ENCODE measurements at places on chromosomes 4 and X. TPM values are rescaled to one million over a fixed set of nuclear protein-coding genes. Genes with fewer than 3 reads are reported as not detected.

The TCP11X2 gene
- total RNA-seq, result 3.7 TPM

DNA sequence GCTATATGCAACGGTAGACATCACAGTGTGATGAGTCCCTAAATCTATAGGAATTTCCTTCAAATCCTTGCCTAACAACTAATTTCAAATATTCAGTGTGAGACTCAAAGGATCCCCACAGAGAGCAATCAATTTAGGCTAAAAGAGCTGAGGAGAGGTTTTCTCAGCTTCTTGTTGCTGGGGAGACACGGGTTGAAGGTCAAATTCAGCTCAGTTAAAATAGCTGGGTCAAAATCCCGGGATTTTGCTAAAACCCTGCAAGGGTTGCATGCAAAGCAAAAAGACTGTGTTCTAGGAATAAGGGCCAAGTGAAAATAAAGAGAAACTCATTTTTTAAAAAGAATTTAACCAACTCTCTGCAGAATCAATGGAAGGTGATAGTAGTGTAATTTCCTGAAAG is 1073.4 kb downstream of the NLGN4X start:
- no peaks in the 10 kb centered on the region for H3K4me1 ChIP-seq
- H3K4me3 ChIP-seq, result no peak overlapping the region
- H3K27me3 ChIP-seq, result no peaks in the 10 kb centered on the region
- DNase-seq, result no peak
- no peak overlapping the region for H3K27ac ChIP-seq

The FHIP1A gene
- total RNA-seq, result 2.4 TPM

GRCh38 chr4:143626134-143626911 is 74.2 kb downstream of the FREM3 start:
- H3K36me3 ChIP-seq, result no peaks in the 10 kb centered on the region
- peaks cover 2% of the 10 kb centered on the region for H3K27me3 ChIP-seq
- H3K27ac ChIP-seq, result no peak overlapping the region
- no peak for DNase-seq
- H3K4me1 ChIP-seq, result no peaks in the 10 kb centered on the region

GRCh38 chr4:86278126-86278525 is 81.7 kb downstream of the MAPK10 start:
- H3K4me3 ChIP-seq, result no peak overlapping the region
- H3K4me1 ChIP-seq, result peaks cover 8% of the 10 kb centered on the region
- H3K27ac ChIP-seq, result no peak overlapping the region
- no peaks in the 10 kb centered on the region for H3K36me3 ChIP-seq
- H3K27me3 ChIP-seq, result peaks cover 2% of the 10 kb centered on the region

- H3K36me3 ChIP-seq, result peaks cover 7% of the 10 kb centered on the region
- peaks cover 3% of the 10 kb centered on the region for H3K27me3 ChIP-seq
- peak; percentile 75 for DNase-seq
- H3K27ac ChIP-seq, result no peak overlapping the region
These were observed 285.2 kb upstream of the GATB start for GRCh38 chr4:152045807-152046571.

The BEX1 gene
- total RNA-seq, result 140 TPM

DNA sequence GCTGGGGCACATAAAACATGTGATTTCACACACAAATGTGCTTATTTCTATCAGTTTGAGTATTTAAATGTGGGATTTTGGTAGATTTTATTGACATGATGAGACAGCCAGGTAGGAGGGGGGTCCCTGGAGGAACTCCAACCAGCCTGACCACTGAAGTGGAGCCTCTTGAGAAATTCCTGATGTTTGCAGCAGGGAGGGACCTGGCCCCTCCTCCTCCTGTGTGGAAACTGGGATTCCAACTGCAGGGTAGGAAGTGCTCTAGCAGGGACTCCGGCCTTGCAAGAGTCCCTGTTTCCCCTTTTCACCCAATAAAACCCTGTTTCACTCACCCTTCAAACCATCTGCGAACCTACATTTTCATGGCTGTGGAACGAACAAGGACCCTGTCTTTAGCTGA is 2224.0 kb upstream of the AGA start:
- no peak overlapping the region for H3K4me3 ChIP-seq
- no peaks in the 10 kb centered on the region for H3K4me1 ChIP-seq
- no peaks in the 10 kb centered on the region for H3K36me3 ChIP-seq
- no peaks in the 10 kb centered on the region for H3K27me3 ChIP-seq
- H3K27ac ChIP-seq, result no peak overlapping the region
- DNase-seq, result no peak

DNA sequence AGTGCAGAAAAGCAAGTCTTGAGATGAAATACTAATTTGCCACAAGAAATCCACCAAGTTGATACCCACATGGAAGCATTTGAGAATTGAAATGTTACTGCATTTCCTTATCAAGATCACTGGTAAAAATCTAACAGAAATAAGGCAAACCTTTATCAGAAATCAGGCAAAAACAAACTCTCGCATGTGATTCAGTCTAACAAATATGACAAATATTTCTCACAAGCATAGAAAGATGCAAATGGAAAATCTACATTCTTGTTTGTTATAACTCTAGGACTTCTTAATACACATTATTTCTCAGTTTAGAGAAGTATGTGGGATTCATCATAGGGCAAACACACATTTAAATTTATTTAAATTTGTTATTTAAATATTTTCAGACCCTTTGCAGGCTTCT is 52.9 kb downstream of the TXK start:
- H3K36me3 ChIP-seq, result no peaks in the 10 kb centered on the region
- H3K4me1 ChIP-seq, result no peaks in the 10 kb centered on the region
- H3K27ac ChIP-seq, result no peak overlapping the region
- no peak overlapping the region for H3K4me3 ChIP-seq
- peaks cover 2% of the 10 kb centered on the region for H3K27me3 ChIP-seq
- DNase-seq, result no peak

- no peak for DNase-seq
- no peak overlapping the region for H3K27ac ChIP-seq
- peaks cover 4% of the 10 kb centered on the region for H3K36me3 ChIP-seq
- H3K4me1 ChIP-seq, result peaks cover 6% of the 10 kb centered on the region
These were observed 30.6 kb upstream of the CLNK start for GRCh38 chr4:10715135-10715534.

The ZNF330 gene
- 23.5 TPM for total RNA-seq

DNA sequence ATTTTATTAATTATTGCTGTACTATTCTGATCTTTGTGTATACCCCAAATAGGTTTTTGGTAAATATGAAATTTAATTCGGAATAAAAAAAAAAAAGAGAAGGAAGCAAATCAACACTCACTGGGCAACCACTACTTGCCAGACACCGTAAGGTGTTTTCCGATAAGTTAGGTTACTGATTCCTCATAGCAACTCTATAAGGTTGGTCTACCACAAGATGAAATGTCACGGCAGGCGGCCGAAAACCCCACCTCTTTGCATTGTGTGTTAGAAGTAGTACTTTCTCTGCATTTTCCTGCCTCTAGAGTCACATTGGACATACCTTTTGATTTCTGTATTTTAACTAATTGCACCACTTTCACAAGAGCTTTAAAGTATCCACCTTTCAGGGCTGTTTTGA is 44.5 kb upstream of the RASGEF1B start:
- no peak overlapping the region for H3K4me3 ChIP-seq
- no peaks in the 10 kb centered on the region for H3K27me3 ChIP-seq
- peaks cover 29% of the 10 kb centered on the region for H3K4me1 ChIP-seq
- H3K27ac ChIP-seq, result no peak overlapping the region

DNA sequence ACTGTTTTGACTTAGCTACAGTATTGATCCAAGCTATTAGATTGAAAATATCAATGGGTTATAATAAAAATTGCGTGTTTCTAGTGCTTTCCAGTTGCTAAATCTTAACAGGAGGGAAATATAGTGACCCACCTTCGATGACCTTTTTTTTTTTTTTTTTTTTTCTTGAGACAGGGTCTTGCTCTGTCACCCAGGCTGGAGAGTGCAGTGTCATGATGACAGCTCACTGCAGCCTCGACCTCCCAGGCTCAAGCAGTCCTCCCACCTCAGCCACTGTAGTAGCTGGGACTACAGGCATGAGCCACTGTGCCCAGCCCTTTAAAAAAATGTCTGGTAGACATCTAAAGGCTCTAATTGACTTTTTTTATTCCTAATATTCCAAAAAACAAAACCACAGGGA is 3.8 kb upstream of the ASB5 start:
- no peaks in the 10 kb centered on the region for H3K36me3 ChIP-seq
- no peak overlapping the region for H3K27ac ChIP-seq
- DNase-seq, result no peak
- no peaks in the 10 kb centered on the region for H3K27me3 ChIP-seq
- peaks cover 2% of the 10 kb centered on the region for H3K4me1 ChIP-seq
- H3K4me3 ChIP-seq, result no peak overlapping the region

DNA sequence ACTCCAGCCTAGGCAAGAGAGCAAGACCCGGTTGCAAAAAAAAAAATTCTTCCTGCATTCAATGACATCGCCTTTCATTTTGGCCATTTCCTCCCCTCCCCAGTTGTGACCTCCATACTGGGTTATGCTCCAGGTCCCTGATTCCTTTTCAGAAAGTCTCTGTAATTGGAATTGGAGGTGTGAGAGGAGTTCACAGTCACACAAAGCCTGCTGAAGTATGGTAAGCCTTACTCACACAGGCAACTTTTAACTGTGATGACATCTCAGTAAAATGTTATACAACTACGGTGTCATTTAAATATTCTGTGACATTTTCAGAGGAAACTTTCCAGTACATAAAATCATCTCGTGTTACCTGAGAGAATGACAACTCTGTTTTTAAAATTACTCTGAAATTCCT is 73.6 kb downstream of the CEP44 start:
- no peaks in the 10 kb centered on the region for H3K4me1 ChIP-seq
- DNase-seq, result no peak
- no peak overlapping the region for H3K27ac ChIP-seq

DNA sequence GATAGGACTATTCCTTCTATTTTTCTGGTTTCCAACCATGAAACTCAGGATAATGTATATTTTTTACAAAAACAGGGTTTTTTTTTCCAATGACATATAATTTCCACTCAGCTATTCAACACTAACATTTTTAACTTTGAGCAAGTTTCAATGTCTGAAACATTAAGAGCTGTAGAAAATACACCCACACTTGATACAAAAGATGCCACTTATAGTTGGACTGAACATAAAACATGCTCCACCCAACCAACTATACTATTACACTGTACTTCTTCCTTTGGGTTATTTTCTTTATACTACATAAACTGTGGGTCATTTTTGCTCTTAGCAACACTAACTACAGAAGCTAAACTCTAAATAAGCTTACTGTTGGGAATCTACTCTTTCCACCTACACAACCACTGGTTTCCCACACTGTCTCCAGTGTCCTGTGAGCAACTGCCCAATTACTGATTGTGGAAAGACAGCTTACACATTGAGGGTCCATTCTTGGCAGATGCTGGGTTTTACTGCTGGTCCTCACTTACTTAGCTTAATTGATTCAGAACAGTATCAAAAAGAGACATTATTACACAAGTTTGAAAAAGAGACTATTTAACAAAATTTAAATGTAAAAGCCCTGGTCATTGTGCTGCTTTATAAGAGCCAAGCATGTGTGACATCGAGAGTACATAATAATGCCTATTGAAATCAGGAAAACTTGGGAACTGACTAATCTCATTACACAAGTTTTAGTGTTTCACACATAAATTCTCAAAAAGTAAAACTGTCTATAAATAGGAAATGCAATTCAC is 6.3 kb downstream of the AMMECR1 start:
- H3K4me3 ChIP-seq, result no peak overlapping the region
- no peak for DNase-seq
- H3K27me3 ChIP-seq, result no peaks in the 10 kb centered on the region
- no peak overlapping the region for H3K27ac ChIP-seq

GRCh38 chrX:68838571-68838910 is 9.7 kb downstream of the EFNB1 start:
- H3K27ac ChIP-seq, result no peak overlapping the region
- H3K4me1 ChIP-seq, result peaks cover 2% of the 10 kb centered on the region
- peaks cover 2% of the 10 kb centered on the region for H3K27me3 ChIP-seq
- H3K36me3 ChIP-seq, result no peaks in the 10 kb centered on the region
- no peak for DNase-seq
- H3K4me3 ChIP-seq, result no peak overlapping the region

The MBNL3 gene
- 1.0 TPM for total RNA-seq

DNA sequence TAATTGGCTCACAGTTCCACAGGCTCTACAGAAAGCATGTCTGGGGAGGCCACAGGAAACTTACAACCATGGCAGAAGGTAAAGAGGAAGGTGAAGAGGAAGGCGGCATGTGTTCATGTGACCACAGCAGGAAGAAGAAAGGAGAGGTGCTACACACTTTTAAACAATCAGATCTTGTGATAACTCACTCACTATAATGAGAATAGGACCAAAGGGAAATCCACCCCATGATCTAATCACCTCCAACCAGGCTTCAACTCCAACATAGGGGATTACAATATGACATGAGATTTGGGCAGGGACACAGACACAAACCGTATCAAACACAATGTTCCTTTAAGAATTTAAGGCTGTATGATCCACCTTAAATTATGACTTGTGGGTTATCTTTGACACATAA is 10.5 kb upstream of the PGM2 start:
- no peak overlapping the region for H3K27ac ChIP-seq
- H3K4me1 ChIP-seq, result no peaks in the 10 kb centered on the region
- peaks cover 6% of the 10 kb centered on the region for H3K36me3 ChIP-seq
- no peak for DNase-seq

DNA sequence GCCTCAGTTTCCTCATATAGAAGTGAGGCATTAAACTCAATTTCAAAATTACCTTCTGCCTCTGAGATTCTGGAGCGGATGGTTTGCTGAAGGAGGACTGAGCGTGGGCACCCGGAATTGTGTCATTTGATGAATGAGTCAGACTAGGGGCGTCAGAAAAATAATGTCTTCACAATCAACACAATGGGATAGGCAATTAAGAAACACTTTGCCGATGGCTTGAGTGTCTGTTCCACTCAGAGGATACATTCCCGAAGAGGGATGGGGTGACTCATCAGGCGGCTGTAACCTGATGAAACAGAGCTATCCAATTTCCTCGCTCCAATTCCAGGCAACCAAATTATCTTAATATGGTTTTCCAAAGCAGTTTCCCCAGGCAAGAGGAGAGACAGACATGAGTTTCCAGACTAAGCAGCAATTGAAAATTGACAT is 1.2 kb upstream of the CHRNA9 start:
- peaks cover 5% of the 10 kb centered on the region for H3K27me3 ChIP-seq
- no peaks in the 10 kb centered on the region for H3K4me1 ChIP-seq
- no peak overlapping the region for H3K27ac ChIP-seq
- DNase-seq, result no peak

The CSAG3 gene
- total RNA-seq, result 7.4 TPM

The RBM46 gene
- total RNA-seq, result 7.9 TPM

DNA sequence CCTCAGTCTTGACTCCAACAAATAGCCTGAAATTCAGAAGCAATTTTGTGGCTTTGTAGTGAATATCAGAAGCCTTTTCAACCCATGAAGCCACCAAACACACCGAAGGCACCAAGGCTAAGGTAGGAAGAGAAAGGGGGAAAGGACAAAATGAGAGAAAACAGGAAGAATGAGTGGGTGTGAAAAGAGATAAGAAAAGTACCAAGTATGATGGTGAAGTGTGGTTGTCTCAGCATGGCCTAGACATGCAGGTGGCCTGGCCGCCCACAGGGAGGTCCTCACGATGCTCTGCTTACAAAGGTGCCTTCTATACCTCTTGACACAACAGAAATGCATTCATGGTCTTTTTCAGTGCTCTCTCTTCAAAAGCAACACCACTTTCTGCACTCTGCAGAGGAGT is 34.9 kb downstream of the ACSL1 start:
- H3K27me3 ChIP-seq, result peaks cover 9% of the 10 kb centered on the region
- peaks cover 2% of the 10 kb centered on the region for H3K4me1 ChIP-seq
- DNase-seq, result no peak
- no peak overlapping the region for H3K27ac ChIP-seq
- H3K36me3 ChIP-seq, result peaks cover 9% of the 10 kb centered on the region

GRCh38 chrX:10660171-10660570 is 39.8 kb upstream of the MID1 start:
- no peak overlapping the region for H3K4me3 ChIP-seq
- peaks cover 3% of the 10 kb centered on the region for H3K4me1 ChIP-seq
- no peak for DNase-seq

The DMRTC1B gene
- 1.8 TPM for total RNA-seq
